ENCODE measurements at places on chromosomes 2 and 18.

DNA sequence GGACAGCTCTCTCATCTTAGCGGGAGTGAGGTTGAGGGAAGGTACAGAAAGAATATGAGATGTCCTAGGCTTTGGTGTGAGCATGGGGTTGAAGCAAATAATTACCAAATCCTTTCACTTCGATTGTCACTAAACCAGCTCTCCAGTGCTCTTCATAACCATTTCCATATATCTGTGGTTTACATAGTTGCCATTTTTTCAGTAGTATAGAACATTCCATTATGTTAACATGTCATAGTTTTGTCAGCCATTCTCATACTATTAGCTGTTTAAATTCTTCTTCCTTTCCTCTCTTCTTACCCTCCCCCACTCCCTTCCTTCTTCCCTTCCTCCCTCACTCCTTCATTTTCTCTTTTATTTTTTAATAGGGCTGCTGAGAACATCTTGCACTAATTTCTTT, 205.9 kb downstream of the BABAM2 start:
- no peak for DNase-seq

- no peak for DNase-seq
These were observed 7.3 kb upstream of the SLC3A1 start for GRCh38 chr2:44267796-44268648.

DNA sequence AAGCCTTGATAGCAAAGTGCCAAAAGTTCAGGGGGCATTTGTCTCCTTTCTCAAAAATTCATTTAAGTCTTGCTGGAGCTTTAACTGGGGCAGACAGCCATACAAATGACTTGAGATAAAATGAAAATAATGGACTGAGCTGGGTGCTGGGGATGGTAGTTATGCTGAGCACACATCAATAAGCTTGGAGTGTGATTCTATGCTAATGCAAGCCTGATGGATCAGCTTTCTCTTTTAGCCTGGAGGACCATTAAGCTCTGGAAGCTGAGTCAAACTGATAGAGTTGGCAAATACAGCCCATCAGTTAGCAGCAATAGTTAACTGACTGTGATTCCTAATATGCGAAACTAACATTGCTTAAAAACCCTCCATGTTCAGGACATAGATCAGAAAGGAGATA, 98.0 kb downstream of the CAMKMT start:
- no peak for DNase-seq

DNA sequence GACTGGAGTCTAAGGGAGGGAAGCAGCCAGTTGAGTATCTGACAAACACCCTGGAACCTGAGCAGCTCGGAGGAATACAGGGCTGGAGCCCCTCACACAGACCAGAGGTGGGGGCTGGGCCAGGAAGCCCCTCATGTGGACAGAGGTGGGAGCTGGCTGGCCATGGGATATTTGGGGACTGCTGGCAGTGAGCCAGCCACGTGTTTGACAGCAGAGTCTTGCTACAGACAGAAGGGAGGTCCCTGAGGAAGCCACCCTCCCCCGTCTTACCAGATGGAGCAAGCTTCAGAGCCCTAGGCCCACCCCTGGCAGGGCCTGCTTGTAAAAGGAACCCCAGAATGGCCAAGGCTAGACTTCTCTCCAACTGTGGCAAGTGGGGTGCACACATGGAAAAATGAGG, 3.6 kb upstream of the MTERF4 start:
- DNase-seq = no peak

DNA sequence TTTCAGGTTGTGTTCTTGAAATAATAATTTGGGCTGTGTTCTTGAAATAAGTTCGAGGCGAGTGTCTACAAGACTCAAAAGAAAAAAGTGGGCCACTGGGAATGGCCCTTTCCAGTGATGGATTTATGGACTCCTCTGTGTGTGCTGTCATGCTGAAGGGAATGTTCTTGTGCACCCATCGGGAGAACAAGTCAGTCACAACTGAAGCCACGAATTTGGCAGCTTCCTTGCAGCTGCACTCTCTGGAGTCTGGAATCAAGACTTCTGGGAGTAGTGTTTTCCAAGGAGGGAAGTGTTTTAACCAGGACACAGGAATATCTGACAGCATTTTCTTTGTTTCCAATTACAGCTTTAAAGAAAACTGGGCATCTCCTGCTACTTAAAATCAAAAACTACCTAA, 620 bp downstream of the SLC14A1 start:
- no peak for DNase-seq

DNA sequence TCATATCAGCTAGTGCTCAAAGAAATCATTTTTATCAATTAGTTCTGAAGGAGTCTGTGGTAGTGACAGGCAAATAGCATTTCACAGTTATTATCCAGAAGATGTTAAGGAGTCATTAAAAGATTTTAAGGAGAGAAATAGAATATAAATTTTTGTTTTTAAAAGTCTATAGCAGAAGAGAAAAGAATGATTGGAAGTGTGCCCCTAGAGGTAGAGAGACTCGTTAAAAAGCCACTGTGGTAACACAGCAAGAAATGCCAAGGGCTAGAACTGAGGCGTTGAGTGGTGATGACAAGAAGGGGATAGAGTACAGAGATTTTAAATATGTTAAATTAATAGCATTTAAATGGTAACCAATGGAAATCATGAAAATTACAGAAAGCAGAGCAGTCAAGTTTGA, 78.3 kb downstream of the VWC2L start:
- DNase-seq = no peak

DNA sequence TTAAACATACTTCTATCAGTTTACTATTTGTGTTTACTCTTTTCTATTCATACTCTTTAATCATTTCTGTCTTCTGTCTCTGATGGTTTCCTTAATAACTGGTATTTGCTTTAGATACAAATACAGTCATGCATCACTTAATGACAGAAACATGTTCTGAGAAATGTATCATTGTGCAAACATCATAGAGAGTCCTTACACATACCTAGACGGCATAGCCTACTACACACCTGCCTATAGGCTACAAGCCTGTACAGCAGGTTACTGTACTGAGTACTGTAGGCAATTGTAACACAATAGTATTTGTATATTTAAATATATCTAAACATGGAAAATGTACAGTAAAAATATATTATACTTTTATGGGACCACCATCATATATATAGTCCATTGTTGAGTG, 36.3 kb downstream of the VSNL1 start:
- no peak for DNase-seq

DNA sequence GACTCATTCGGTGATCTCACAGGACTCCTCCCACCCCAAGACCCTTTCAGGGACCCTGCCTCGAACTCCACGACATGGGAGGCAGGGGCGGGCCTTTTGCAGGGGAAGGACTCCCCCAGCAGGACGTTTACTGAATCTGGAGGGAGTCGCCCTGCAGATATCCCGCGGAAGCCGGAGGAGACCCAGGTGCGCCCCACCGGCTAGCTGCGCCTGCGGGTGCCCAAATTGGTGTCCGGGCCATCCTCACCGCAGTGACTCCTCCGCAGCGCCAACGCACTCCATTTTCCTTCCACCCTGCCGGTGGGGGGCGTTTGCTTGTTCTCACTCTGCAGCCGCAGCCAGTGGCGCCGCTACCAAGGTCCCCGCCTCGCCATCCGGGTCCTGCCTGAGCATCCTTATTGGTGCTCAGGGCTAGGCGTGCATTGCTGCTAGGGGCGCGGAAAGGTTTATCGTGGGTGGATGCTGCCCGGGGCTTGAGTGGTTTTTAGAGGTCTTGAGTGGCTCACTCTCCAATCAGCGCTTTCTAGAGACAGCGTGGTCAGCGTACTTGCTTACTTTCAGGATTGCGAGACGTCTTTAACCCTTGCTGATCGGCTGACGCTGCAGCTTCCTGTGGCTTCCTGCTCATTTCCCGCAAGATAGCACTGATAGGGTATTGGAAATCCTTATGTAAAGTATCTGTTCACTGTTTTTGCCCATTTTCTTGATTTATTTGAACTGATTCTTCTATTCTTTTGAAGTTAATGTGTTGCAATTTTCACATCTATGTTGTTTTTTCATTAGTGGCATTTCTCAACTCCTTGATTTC, 81.4 kb downstream of the BIN1 start:
- DNase-seq = peak; percentile 24

DNA sequence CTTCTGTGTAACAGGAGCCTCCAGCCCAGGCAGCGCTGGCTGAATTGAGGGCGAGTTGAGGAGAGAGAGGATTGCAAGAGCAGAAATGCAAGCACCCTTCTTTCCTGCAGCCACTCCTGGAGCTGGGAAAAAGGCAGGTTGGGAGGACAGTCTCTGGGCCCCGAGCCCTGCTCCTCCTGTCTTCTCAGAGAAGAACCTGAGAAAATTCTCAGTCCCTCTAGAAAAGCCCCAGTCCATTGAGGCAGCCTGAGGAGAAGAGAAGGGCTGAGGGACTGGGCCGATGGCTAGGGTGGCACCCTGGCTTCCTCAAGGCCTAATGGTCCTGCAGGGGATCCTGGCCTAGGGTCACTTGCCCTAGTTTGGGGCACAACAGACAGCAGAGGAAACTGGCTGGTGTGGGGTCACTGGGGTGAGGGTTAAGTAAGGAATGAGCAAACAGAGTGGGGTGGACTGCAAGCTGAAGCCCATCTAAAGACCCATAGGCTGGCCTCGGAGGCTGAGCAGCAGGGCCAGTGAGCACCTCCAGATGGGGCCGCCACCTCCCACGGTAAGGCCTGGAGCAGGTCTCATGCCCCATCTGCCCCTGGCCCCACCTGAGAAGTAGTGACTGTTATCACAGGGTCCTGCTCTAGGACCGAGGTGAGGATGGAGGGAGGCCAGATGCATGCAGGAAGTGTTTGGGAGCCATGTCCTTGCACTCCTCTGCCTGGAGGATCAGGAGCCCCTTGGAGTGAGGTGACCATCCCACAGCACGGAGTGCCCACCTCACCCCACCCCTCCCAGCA, 12.4 kb downstream of the CIB4 start:
- DNase-seq = no peak

DNA sequence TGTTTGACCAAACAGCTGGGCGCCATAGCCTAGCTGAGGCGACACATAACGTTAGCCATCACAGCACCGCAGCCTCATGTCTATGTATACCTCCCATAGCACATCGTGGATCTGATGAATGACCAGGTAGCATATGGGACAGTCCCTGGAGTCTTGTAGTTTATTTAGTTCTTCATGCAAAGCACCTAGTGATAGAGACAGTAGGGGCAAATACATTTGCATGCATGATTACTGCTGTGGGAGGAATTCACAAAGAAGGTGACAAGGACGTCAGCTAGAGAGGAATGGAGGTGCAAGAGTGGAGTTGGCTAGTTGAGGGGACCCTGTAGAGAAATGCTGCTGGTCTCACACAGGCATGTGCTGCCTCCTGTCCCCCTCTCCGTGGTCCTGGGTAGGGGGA, 478.9 kb upstream of the HS6ST1 start:
- DNase-seq = no peak

DNA sequence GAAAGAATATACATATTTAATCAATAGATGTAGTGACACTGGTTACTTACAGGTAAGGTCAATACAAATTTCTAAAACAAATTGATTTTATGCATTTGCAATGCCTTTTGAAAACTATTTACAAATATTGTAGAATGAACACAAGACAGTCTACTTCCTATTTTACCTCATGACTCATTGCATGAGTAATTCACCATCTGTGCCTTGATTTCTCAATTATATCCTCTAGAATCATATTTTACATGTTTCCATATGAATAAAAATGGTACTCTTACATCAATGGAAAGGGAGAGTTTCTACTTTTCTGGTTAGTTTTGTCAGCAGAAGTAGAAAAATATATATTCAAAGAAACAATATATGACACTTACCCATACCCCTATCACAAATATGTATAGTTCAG, 203.8 kb upstream of the CDH7 start:
- DNase-seq = no peak

GRCh38 chr2:233358335-233358734, 4.0 kb downstream of the DGKD start:
- no peak for DNase-seq

DNA sequence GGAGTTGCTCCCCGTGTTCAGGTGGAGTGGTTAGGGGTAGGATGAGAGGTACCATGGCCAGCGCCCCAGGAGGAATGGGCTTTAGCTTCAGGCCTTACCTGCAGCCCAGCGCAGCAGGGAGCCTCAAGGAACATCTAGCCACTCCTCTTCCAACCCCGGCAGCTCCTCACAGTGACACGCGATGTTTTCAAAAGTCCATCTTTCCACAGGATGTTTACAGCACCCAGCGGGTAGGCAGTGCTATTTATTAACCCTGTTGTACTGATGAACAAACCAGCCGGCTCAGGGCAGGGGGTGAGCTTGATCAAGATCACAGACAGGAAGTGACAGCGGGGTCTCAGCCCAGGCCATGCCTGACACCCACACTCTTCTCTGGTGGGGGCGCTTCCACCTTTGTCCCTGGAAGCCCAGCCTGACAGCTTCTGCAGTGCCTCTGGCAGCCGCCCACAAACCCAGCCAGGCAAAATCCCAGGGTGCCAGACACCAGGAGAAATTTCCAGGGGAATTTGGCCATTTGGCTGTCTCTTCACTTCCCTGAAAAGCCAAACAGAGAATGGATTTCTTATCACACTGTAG, 18.4 kb upstream of the PRLH start:
- no peak for DNase-seq

- DNase-seq = peak; percentile 83
These were observed 100.8 kb downstream of the ASB1 start for GRCh38 chr2:238527565-238527964.

- no peak for DNase-seq
These were observed 61.1 kb downstream of the CABLES1 start for GRCh38 chr18:23196119-23197007.

DNA sequence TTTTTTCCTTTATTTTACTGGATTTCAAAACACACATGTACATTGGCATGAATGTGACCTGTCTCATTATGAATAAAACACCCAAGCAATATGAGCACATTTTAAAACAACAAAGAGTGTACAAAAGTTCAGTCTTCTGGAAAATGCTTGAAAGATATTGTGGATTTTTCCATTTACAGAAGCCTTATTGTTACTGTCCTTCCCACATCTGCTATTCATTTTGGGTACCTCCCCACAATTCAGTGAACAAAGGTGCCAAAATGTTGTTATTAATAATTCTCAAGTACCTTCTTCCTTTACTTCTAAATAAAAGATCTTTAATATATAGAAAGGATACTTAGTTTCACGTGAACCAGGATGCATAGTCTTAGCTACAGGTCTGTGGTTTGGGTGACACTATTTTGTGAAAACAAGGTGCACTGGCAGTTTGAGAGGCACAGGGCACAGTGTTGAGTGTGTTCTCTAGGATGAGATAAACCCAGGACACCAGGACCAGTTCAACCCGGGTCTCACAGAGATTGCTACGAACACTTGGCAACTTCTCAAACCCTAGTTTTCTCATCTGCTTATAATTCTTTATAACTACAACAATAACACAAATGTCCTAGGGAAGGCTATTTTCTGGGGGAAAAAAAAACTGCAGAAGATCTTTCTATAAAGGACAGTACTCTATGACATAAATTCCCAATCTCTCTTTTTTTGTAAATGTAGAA, 84.5 kb upstream of the GALNT5 start:
- DNase-seq = no peak

GRCh38 chr18:4412286-4412685, 42.8 kb downstream of the DLGAP1 start:
- no peak for DNase-seq

DNA sequence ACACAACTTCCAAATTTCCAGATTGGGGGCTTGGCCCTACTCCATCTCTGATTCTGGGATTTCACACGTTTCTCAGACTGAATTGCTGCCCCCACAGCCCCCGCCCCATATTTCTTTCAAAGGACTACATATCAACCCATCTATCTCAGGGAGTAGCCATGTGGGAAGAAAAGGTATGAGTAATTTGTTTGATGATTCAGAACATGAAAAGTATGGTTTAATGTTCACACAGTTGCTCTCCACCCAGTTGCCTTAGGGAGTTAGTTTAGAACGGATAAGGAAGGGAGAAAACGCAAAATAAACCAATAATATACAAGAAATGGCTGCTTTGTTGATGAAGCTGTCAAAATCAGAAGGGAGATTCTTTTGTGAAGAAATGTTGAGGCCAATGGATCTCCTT, 145.1 kb downstream of the PIEZO2 start:
- no peak for DNase-seq

- no peak for DNase-seq
These were observed 32.9 kb downstream of the UBR3 start for GRCh38 chr2:169860149-169860548.

All from AG04449 (cell line).